ENCODE measurements at places on chromosomes 6 and 20.

GRCh38 chr6:103273048-103273447 is 1586.7 kb downstream of the HACE1 start:
- no peak for DNase-seq

DNA sequence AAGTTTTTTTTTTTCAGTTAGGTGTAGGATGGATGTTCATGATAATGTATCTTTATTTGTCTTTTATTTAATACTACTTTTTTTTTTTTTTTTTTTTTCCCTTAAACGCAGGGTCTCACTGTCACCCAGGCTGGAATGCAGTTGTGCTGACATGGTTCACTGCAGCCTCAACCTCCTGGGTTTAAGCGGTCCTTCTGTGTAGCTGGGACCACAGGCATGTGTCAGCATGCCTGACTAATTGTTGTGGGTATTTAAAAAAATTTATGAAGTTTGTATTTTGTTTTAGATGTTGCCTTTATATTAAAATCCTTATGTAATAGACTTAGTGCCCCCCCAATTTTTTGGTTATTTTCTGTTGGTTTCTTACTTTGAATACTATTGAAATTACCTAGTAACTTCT is 42.6 kb downstream of the NCOA3 start:
- DNase-seq, result no peak

GRCh38 chr6:154138793-154139192 is 99.8 kb downstream of the OPRM1 start:
- DNase-seq, result no peak

DNA sequence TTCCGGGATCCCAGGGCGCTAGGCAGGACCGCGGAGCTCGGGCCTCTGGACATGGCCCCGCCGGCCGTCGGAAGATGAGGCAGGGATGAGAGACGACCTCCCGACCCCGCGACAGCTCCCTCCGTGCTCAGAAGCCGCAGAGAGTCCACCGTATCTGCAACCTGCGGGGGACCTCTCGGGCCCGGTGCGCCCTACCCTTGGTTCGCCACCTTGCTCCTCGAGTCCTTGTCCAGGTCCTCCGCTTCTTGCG is 301 bp downstream of the PPP1R3D start:
- DNase-seq, result no peak

GRCh38 chr6:4480788-4481735 is 295.1 kb upstream of the CDYL start:
- DNase-seq, result no peak

GRCh38 chr6:168225471-168225911 is 94.1 kb downstream of the DACT2 start:
- DNase-seq, result no peak

DNA sequence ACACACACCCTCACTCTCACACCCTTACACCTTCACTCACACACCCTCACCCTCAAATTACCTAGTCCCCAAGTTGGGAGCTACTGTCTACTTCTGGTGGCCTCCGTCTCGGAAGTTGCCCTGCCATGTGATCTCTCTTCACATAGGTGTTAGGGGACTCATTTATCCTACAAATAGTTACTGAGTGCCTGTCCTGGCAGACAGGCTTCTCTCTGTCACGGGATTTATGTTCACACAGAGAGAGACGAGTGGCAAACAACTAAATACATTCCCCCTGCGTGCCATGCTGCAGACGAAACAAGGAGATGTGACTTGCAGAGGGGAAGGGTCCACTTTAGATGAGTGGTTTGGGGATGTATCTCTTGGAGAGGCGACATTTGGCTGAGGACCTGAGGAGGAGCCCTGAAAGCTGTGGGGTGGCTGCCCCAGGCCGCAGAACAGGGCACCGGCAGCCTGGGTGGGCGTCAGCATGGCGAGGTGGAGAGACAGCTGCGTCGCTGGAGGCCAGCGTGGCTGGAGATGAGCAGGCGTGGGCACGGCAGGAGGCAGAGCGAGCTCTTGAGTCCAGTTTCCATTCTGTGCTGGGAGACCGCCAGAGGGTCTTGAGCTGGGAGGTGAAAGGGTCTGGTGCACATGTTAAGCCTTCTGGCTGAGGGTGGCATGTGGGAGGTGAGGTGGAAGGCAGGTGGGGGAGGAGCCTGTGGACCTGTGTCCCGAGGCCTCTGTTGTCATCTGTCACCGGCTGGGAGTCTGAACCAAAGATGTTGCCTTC is 17.2 kb downstream of the DYNLT1 start:
- DNase-seq, result no peak

DNA sequence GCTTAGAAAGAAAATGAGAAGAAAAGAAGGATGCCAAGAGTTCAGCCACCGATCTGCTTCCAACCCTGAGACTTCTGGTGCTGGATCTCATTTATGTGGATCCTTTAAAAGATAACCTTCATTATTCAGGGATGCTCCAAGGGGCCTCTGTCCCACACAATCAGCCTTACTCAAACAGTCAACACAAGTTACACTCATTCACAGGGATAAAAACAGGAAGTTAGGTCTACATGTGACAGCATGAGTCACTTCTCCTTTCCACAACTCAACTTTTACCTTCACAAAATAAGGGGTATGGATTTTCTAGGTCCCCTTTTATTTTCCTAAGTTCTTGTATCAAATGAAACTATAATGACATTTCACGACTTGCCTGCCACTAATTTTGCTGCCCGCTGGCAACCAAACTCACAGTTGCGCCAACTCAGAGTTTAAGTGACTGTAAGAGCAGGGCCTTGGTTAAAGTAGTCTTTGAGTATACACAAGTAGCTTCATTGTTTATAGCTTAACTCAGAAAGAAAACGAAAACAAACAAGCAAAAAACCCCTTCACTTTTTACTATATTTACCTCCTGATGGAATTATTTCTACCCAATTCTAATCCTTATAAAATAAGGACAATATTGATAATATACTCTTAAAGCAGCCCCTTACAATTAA is 278.8 kb upstream of the RUNX2 start:
- DNase-seq, result peak; percentile 10

- DNase-seq, result no peak
Observed at GRCh38 chr6:119661628-119662027, 312.1 kb upstream of the MAN1A1 start.

DNA sequence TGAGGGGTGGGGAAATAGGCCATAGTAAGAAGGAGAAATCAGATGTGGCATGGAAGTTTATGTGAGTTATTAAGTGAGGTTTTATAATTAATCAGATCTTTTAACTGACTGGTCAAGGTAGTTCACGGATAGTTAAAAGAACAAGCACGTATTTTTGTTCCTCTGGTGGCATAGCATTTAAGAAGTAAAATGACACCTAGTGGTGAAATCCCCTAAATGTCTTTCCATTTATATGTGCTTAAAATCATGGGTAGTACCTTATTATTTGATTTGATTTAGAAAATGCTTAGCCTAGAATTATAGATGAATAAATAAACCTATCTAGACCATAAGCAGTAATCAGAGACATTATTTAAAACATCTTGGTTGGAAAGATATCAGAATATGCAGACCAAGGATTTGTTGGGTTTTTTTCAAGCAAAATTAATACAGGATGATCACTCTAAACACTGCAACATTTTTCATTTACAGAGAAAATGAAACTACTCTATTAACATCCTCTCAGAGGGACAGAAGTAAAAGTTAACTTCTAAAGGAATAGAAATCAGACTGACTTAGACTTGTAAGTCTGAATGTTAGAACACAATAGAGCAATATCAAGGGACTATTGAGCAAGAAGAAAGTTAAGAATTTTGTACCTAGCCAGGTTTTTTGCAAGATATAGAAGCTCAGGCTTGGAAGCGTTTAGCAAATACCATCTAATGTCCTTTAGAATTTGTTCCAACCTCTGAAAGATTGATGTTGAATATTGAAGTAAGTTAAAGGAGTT is 81.1 kb downstream of the STXBP5 start:
- peak; percentile 53 for DNase-seq

- no peak for DNase-seq
Observed at GRCh38 chr6:3777730-3778461, 26.4 kb upstream of the PXDC1 start.

- DNase-seq, result no peak
Observed at GRCh38 chr6:127148511-127148910, 30.0 kb downstream of the RSPO3 start.

- DNase-seq, result no peak
Observed at GRCh38 chr20:23085436-23086055, 578 bp downstream of the CD93 start.

- DNase-seq, result no peak
Observed at GRCh38 chr6:12232821-12233220, 57.3 kb upstream of the EDN1 start.

DNA sequence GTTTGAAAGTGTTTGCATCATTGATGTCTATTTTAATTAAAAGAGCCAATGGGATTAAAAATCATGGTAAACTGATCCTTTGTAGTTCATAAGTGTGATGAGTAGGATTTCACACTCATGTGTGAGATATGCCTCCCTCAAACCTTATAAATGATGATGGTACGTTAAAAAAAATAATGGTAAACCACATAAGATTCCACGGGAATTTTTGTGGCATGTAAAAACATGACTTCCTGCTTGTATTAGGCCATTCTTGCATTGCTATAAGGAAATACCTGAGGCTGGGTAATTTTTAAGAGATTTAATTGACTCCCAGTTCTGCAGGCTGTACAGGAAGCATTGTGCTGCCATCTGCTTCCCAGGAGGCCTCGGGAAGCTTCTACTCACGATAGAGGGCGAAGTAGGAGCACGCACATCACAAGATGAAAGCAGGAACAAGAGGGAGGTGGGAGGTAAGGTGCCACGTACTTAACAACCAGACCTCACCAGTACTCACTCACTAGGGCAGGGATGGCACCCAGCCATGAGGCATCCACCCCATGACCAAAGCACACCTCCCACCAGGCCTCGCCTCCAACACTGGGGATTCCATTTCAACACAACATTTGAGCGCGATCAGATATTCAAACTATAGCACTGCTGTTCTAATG is 187.6 kb upstream of the QKI start:
- DNase-seq, result no peak

DNA sequence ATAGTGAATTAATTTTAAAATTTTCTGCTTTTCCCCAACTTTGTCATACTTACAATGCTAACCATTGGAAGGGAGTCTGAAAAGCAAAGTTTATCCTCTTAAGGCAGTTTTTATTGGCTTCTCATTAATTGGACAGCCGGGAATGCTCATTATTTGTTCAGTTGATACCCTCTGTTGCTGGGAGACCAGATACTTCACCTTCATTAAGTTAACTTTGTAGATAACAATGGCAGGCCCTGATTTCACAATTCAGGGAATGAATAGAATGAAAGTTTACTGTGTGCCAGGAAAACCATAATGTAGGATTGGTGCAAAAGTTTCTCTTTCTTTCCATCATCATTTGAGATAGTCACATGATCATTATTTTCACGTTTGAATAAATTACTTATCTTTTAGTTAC is 49.0 kb downstream of the COL19A1 start:
- DNase-seq, result no peak

GRCh38 chr20:33370291-33370690 is 31.0 kb downstream of the CDK5RAP1 start:
- DNase-seq, result peak; percentile 89

DNA sequence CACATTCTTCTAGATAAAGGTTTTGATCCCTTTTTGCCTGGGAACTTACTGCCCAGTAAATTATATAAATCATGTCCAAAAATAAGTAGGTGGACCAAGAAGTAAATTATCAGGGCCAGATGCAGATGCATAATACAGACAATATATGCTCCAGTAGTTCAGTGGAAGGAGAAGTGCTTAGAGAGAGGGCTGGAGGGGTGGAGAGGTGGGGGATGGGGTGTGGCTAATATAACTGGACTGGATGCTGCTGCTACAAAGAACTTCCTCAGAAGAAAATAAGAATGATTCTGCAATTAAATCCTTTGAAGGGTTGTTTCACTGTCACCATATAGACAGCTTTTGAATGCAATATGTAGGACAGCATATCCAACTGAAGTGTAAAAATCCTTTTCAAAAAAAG is 14.8 kb upstream of the TFAP2D start:
- DNase-seq, result no peak

DNA sequence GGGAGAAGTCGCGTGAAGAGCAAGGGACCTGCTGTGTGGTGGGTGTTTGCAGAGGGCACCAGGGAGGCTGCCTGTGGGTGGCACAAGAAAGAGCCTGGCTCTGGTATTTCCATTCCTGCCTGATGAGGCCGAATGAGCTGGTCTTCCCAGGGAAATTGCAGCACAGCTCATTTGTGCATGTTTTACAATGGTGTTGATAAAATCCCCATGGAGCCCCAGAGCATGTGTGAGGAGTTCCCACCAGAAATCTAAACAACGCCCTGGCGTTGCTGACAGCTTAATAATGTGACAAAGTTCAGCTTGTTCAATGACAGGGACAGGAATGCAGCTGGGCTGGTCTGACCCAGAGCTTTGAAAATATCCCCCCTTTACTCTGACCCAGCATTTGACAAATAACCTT is 135.5 kb downstream of the CLIC5 start:
- DNase-seq, result no peak

DNA sequence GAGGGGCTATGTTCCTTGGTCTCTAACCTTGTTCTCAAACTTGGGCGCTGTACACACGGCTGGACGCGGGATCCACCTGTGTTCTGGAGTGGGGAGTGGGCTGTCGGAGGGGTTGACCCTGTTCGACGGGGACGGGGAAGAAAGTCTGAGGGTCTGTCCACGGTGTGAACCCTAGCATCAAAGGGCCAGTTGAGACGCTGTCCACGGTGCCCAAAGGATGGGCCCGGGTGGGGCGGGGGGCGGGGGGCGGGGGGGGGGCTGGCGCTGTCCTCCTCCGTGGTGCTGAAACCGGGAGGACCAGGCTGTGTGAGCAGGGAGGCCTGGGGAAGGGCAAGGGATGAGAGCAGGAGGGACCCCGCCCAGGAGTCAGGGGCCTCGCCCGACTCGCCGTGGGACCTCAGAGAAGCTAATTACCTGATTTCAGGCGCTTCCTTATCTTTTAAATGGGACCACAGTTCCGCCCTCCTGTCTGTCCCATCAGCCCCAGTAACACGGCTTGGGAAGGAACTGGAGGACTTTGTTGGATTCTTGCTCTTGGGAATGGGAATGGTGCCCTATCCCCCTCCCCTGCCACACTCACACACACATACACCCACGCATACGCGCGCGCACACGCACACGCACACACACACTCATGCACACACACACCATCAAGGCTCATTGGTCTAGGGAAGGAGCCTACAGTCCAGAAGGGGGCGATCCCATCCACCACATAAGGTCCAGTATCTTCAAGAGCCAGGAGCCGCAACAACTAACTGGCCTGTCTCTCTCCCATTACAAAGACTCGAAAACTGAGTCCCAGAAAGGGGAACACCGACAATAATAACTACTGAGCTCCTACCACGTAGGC is 1.0 kb upstream of the VSTM2L start:
- no peak for DNase-seq

- DNase-seq, result peak; percentile 79
Observed at GRCh38 chr6:29702519-29703103, 20.6 kb upstream of the HLA-F start.
